NCI-H187 (cell line): ENCODE measurements at places on chromosomes 13 and 19.

DNA sequence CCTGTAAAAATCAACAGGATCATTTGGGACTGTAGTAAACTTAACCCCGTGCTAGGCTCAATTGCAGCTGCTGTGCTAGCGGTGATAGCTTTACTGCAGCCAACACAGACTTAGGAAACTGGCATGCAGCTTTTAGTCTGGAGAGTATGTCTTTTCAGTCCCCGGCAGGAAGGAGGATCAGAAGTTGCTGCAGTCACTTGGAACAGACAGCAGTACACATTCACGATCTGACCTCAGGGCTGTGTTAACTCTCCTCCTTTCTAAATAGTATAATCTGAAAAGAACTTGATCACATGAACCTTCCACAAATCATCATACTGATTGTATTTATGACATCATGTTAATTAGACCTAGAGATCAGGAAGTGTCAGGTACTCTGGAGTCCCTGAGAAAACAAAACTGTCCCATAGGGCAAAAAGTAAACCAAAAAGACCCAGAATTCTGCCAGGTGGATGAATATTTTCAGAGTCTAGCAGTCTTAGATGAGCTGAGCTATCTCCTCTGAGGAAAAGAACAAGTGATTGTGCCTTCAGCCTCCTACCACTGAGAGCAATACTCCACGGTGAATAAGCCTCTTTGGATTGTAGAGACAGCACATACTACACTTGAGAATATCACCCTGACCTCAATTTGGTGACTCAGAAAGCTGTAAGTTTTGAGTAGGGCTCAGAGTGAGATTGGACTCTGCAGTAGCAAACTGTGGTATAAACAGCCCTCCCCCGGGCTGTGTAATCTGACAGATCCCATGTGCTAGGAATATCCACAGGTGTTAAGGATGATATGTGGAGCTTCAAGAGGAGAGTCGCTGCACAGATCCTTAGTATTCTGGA, 181.0 kb upstream of the GPR12 start:
- no peak for DNase-seq

GRCh38 chr19:6800991-6801484, 28.5 kb downstream of the VAV1 start:
- no peak for DNase-seq

DNA sequence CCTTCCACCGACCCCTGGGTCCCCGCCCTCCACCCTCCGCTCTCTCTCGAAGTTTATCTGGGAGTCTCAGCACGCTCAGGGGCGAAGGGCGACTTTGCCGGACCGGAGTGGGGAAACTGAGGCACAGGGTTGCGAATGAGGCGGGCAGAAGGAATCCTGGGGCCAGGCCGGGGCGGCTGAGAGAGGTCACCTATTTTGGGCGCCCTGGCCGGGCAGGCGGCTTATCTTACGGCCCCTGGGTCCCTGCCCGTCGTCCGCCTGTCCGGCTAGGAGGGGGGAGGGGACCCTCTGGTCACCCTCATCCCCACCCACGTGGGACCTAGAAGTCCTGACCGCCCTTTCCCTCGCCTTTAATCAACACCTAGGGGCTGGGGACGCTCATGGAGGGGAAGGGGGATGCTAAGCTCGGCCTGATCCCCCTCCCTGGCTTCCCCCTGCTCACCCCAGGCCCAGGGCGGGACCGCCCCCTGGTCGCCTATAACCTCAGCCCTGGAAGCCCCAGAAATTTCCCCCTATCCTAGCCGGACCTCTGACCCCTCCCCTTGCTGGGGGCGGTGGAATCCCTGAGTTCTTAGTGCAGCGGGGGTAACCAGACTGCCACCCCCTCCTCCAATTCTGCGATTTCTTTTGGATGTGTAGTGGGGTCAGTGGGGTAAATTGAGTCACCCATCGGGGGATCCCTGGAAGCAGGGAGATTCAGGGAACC, 556 bp downstream of the TRIP10 start:
- DNase-seq: no peak

DNA sequence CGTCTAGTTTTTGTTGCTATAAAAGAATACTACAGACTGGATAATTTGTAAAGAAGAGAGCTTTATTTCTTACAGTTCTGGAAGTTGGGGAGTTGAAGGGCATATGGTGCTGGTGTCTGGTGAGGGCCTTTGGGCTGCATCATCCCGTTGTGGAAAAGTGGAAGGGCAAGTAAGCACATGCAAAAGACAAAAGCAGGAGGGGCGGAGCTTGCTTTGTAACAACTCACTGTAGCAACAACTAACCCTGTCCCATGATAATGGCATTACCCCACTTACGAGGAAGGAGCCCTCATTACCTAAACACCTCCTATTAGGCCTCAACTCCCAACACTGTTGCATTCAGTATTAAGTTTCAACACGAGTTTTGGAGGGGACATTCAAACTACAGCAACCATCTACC, 7.2 kb upstream of the DNAJC15 start:
- DNase-seq: no peak

DNA sequence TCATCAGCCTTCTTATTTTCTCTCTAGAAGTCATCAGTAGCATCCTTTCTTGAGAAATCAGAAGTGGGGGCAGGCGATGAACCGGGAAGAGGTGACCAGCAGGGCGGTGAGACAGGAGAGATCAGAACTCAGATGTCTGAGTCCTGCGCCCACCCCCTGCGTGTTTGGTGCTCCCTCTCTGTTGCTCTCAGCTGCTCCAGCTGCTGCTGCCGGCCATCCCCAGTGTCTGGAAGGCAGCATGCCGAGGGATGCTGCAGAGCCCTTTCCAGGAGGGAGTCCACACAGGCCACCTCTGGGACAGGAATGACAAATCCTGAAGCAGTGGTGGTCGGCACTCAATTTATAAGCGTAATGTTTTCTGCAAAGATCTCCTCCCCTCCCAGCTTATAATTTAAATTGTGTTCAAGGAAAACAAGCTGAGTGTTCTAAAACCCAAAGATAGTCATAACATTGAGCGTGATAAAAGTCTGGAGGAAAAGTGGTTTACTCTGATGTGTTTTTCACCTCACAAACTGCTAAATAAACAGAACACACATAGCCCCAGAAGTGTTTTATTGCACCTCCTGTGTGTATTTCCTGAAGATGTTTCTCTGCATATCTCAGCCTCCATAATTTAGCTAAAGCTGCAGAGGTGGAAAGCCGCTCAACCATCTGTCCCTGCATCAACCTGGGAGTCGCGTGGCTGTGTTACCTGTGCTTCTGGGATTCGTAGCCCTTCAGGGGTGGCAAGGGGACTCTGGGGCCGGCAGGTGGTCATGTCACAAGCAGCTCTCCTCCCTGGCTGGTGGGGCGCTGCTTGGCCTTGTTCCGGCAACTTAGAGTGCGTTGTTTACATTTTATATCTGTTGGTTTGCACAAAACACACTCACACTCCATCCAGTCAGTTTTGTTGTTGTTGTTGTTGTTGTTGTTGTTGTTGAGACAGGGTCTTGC, 191.2 kb downstream of the USP12 start:
- DNase-seq: no peak

DNA sequence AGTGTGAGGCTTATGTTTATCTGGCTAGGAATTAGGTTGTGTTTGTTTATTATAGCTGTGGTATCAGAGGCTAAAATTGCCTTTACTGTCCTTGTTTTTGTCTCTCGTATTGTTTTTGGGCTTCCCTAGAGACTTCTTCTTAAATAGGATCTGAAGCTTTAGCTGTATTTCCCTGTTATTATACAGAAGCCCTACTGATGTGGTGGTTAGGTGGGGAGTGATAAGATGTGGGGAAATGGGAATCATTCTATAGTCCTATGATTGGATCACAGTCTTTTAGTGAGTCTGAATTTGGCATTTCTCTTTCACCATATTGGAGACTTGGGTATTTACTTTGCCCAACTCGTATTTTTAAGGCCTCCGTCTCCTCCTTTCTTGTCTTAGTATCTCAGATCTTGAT, 8.3 kb upstream of the KL start:
- DNase-seq: no peak

DNA sequence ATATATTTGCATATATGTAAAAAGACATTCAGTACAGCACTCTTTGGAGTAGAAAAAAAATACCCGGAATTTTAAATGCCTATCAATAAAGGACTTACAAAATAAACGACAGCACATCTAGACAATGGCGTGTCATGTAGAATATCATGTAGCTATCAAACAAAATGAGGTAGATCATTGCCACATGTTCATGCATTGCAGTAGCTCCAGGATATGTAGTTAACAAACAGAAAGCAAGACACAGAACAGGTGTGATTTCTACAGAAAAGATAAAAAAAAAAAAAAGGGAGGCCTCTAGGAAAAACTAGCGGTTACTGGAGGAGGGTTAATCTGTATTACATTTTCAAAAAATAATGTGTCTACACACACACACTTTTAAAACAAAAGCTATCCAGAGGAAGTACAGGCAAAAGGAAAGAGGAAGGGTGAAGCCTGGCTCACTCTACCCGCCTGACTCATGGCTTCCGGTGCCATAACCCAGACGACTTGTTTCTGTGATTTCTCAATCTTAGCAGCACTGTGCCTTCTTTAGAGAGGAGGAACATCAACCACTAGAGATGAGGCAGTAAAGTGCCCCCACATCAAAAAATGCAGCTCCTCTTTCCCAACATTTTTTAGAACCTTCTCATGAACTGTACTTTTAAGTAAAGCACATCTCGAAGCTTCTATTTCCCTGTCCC, 6.9 kb downstream of the KCTD12 start:
- no peak for DNase-seq

DNA sequence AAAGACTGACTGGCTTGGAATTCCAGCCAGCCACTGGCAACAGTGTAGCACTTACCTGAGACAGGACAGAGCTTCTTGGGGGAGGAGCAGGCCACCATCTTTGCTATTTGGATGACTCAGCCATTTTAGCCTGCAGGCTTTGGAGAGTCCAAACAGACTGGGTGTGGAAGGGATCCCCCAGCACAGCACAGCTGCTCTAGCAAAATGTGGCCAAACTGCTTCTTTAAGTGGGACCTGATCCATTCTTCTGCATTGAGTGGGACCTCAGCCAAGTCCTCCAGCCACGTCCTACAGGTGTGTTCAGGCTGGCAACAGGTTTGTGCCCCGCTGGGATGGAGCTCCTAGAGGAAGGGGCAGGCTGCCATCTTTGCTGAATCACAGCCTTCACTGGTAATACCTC, 80.0 kb downstream of the NDFIP2 start:
- DNase-seq: no peak

- no peak for DNase-seq
Measured at GRCh38 chr13:20769834-20770233, 3.9 kb downstream of the EEF1AKMT1 start.
